ENCODE measurements at places on chromosomes 6 and 20. TPM values are rescaled to one million over a fixed set of nuclear protein-coding genes. Genes with fewer than 3 reads are reported as not detected.

DNA sequence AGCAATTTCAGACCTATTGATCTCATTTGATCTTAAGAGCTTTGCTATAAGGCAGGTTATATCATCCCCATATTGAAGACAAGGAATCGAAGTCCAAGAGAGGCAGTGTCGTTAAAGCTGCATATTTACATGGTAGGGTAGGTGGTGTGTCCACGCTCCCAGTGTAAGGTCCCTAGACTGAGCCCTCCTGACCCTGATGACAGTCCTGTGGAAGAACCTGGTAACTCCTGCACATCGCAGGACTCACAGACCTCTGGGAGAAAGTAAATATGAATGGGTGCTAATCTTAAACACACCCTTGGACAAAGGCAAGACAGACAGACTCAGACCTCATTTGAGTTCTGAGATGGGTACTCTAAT is 602 bp upstream of the HLA-DPB1 start:
- DNase-seq = no peak

DNA sequence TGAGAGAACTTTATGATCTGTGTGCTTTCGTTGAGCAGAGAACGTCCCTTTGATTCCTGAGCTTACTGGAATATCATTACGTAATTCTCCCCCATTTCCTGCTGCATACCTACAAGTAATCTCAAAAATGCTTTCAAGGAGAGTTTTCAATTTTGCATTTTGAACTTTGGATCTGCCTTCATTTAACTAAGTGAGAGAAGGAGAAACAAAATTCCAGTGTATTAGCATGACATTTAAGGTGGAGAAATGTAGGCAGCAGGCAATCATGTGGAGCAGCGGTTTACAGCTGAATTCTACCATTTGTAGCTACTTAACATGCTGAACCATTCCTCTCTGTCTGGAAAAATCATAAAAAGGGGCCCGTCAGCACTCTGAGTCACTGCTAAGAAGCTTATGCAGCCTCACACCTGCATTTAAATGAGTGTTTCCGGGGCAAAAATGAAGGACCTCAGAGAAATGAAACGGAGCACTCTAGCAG is 451.5 kb downstream of the PLCB1 start:
- DNase-seq = no peak

DNA sequence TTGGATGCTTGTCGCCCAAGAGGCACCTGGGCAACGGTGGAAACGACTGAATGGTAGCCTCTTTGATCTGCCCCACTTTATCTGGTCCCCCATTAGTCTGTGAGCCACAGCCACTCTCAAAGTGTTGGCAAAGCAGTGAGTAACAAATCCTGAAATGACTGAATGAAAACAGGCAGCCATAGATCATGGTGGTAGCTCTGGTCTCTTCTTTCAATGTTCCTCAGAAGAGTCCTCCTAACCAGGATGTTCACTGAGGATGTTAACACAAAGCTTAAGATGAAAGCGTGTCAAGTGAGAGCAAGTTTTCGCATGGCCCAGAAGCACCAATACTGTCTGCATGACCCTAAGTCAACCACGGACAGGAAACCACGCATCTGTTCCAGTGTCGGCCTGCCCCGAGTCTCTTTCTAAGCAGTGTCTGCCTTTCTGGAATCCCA is 107.3 kb downstream of the IRF4 start:
- no peak for DNase-seq

- DNase-seq = no peak
These were observed 283.5 kb downstream of the KHDC1L start for GRCh38 chr6:72941751-72942150.

- DNase-seq = no peak
These were observed 83.5 kb downstream of the ASXL1 start for GRCh38 chr20:32441638-32442037.

GRCh38 chr20:31839782-31840487 is 5.5 kb downstream of the FOXS1 start:
- no peak for DNase-seq

DNA sequence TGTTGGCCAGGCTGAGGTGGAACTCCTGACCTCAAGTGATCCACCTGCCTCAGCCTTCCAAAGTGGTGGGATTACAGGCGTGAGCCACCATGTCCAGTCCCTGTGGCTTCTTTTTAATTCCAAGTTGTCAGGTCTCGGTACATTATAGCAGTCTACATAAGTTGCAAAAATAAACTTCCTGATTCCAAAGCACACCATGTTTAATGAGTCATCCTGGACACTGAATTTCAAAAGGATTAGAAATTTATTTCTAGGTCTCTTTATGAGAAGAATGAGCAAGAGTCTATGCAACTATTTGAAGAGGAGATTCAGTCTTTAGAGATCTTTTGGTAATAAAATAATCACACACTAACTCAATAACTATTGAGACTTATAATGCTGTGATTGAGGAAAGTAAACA is 63.9 kb upstream of the MCHR2 start:
- DNase-seq = no peak

GRCh38 chr6:132932588-132932987 is 118.2 kb downstream of the RPS12 start:
- DNase-seq = no peak

DNA sequence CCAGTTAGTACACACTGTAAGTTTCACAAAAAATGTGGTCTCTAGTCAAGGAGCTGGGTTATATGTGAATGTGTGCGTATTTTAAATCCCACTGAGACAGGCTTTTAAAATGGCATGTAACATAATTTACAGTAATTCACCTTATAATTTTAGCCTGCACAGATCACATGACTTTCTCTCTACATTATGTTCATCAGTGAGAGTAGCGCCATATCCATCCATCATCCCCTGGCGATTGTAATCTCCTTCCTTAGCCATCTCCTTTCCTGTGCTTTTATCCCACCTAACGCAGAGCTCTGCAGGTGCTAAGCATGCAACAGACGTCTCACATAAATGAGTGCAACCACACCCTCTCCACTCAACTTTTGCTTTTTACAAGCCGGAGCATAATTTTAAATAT is 210.8 kb downstream of the TBC1D7 start:
- no peak for DNase-seq

Gene RAET1L
- 0.22 TPM for polyA plus RNA-seq

Gene LKAAEAR1
- polyA plus RNA-seq = 0.60 TPM

Gene NTSR1
- polyA plus RNA-seq = not detected
